ENCODE measurements at places on chromosomes 5 and 9.

- DNase-seq: peak; percentile 19
Observed at GRCh38 chr9:133792721-133793470, 54.7 kb upstream of the SARDH start.

DNA sequence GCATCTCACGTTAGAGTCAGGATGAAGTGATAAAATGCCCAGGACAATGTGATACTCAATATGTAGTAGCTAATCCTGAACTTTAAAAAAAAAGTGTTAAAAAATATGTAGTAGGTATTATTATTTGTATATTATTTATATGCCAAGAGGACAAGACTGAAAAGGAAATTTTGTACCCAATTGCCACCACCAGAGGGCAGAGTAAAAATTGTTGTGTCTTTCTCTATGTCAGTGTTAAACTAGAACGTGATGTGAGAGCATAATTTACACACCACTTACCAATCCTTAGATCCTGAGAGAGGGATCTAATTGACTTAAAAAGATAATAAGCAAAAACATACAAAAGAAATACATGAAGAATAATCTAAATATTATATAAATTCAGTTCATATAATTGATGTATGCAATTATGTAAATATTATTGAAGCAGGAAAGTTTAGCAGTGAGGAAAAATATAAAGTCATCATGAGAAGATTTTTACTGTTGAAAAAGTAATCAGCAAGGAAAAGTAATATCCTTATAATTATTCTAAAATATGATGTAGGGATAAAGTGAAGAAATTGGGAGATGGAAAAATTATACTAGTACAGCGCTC, 288.9 kb downstream of the RAB3C start:
- peak; percentile 16 for DNase-seq

- no peak for DNase-seq
Observed at GRCh38 chr9:106233116-106233515, 538.8 kb downstream of the TMEM38B start.

DNA sequence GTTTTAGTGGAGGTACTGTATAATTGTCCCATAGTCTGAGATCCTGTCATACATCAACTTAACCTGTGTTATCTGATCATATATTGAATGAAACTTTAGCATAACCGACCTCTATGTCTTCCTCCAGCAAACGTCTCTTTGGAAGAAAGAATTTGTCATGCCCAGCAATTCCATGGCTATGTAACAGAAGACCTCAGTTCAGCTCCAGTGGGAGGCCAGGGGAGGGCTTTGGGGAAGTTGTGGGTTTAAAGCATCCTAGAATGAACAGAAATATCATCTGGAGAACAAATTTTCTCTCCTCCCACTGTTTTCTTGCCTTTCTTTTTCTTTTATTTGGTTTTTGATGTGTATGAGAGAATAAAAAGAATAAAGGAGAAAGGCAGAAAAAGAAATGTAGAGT, 164.5 kb downstream of the GAS1 start:
- no peak for DNase-seq

- DNase-seq: no peak
Observed at GRCh38 chr9:127963041-127963358, 17.8 kb downstream of the EEIG1 start.

DNA sequence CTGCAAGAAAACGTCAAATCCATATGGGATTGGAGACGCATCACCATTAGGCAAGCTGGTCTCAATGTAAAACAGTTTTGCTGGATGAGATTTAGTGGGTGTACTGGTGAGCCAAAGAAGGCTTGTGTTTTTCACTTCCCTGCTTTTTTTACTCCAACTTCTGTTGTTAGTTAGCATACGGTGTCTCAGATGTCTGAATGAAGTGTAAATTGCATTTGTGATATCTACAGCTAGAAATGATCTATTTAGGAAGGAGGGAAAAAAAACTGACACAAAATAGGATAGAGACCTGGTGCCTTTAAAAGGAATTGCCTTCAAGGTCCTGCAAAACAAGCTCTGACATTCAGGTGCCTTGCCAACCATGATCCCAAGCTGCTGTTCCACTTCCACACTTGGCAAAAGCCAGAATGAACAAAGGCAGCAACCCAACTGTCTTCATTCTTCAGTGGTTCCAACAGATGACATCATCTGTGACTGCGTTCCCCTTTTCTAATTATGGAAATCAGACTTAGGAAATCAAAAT, 104.2 kb upstream of the RAI14 start:
- no peak for DNase-seq

DNA sequence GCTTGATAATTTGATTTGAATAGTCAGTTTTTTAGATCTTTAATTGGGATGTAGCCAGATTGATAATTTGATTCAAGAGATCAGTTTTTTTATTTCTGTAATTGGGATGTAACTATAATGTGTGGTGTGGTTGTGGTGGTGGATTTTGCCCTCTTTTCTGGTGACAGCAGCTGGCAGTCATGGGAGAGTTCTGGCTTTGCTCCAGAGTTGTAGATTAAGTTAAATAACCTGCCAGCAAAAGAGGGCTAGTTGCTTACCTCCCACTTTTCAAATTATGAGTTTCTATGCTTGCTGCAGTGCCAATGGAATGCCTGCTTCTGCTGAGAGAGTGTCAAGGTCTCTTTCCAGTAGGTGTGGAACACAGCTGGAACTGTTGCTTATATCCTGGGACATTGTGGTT, 315.1 kb downstream of the CCDC171 start:
- peak; percentile 49 for DNase-seq

- DNase-seq: no peak
Observed at GRCh38 chr9:126755317-126755875, 49.4 kb upstream of the ZBTB43 start.

- DNase-seq: no peak
Observed at GRCh38 chr9:130186051-130186450, 13.8 kb downstream of the NCS1 start.

- no peak for DNase-seq
Observed at GRCh38 chr9:12290166-12290869, 402.9 kb upstream of the TYRP1 start.

- DNase-seq: no peak
Observed at GRCh38 chr5:160044967-160045366, 36.0 kb downstream of the TTC1 start.

DNA sequence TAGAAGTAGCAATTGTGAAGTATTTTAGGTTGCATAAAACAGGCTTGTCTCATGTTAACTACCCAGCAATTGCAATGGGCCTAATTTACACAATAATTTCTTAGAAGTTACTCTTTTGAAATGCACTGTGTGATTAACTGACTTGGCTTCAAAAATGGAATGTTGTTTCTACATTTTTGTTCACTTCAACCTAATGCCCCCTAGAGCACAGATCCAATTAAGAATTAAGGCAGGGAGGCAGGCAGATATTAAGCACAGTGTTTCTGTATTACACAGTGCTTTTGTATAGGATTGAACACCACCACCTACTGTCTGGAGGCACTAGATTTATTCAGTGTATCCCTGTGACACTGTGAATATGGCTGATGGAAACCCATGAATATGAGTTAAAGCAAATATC, 302.1 kb downstream of the FBXL17 start:
- no peak for DNase-seq

GRCh38 chr9:86122311-86122710, 23.0 kb upstream of the GOLM1 start:
- DNase-seq: no peak

All from NCI-H345 (cell line).